ENCODE measurements at places on chromosomes 3 and 15. TPM values are rescaled to one million over a fixed set of nuclear protein-coding genes. Genes with fewer than 3 reads are reported as not detected.

Gene SCN5A
- total RNA-seq: 1.5 TPM

Gene SCAANT1
- total RNA-seq: not detected

Gene SNX33
- total RNA-seq: 25.6 TPM

Gene SAMD7
- total RNA-seq: 1.5 TPM

Gene CD200
- 6.3 TPM for total RNA-seq

Gene P3H2
- 20.6 TPM for total RNA-seq

Gene CCR4
- total RNA-seq: 1.2 TPM

Gene BMF
- total RNA-seq: 8.8 TPM

Gene RTP4
- total RNA-seq: 5.1 TPM

Gene NME9
- total RNA-seq: 3.2 TPM

Gene ZKSCAN7
- total RNA-seq: 5.6 TPM

Gene SOX14
- 1.2 TPM for total RNA-seq

Gene UROC1
- total RNA-seq: 0.17 TPM

Gene ECT2
- total RNA-seq: 10.3 TPM

Gene GOLGA6L6
- total RNA-seq: not detected

Gene GOLGA6L26
- not detected for total RNA-seq

Gene ATP11B
- total RNA-seq: 120 TPM

Gene ASB14
- not detected for total RNA-seq

Gene FAM107A
- total RNA-seq: 54.5 TPM

Gene SLC27A2
- total RNA-seq: 4.7 TPM

Gene GOLGA8O
- 7.7 TPM for total RNA-seq

Gene GRM7
- total RNA-seq: 1.5 TPM

Gene GP5
- total RNA-seq: not detected

Gene MINAR1
- 0.32 TPM for total RNA-seq

Gene C3orf85
- total RNA-seq: not detected

Gene SEMA5B
- 2.9 TPM for total RNA-seq

Gene CYFIP1
- 121 TPM for total RNA-seq

Measured in prostate gland (tissue), 2 donors.